ENCODE measurements at places on chromosomes 11 and 22. TPM values are rescaled to one million over a fixed set of nuclear protein-coding genes. Genes with fewer than 3 reads are reported as not detected.

GRCh38 chr22:42170946-42171345 lies 40.3 kb upstream of the CYP2D6 start:
- H3K27me3 ChIP-seq: no peaks in the 10 kb centered on the region
- peaks cover 16% of the 10 kb centered on the region for H3K4me1 ChIP-seq
- DNase-seq: no peak
- H3K4me3 ChIP-seq: no peak overlapping the region
- H3K36me3 ChIP-seq: peaks cover 2% of the 10 kb centered on the region
- H3K27ac ChIP-seq: no peak overlapping the region

- H3K4me1 ChIP-seq: no peaks in the 10 kb centered on the region
- DNase-seq: no peak
- H3K4me3 ChIP-seq: no peak overlapping the region
- no peak overlapping the region for H3K27ac ChIP-seq
- H3K27me3 ChIP-seq: no peaks in the 10 kb centered on the region
These were observed 47.0 kb downstream of the LDLRAD3 start for GRCh38 chr11:35990816-35991215.

GRCh38 chr11:44626645-44627044 lies 61.2 kb downstream of the CD82 start:
- DNase-seq: no peak
- no peak overlapping the region for H3K4me3 ChIP-seq
- H3K27me3 ChIP-seq: no peaks in the 10 kb centered on the region
- peaks cover 13% of the 10 kb centered on the region for H3K4me1 ChIP-seq
- no peak overlapping the region for H3K27ac ChIP-seq

- DNase-seq: no peak
- no peaks in the 10 kb centered on the region for H3K36me3 ChIP-seq
- H3K27me3 ChIP-seq: no peaks in the 10 kb centered on the region
These were observed 17.4 kb upstream of the CREB3L1 start for GRCh38 chr11:46259971-46260560.

GRCh38 chr11:37967635-37968034 lies 1369.6 kb upstream of the RAG2 start:
- H3K4me1 ChIP-seq: peaks cover 4% of the 10 kb centered on the region
- no peak overlapping the region for H3K4me3 ChIP-seq
- DNase-seq: no peak

Gene OR8G5
- total RNA-seq: not detected

Gene PGR
- 2.3 TPM for total RNA-seq

GRCh38 chr11:33060271-33060670 lies 20.9 kb downstream of the TCP11L1 start:
- no peaks in the 10 kb centered on the region for H3K4me1 ChIP-seq
- DNase-seq: no peak
- H3K27ac ChIP-seq: no peak overlapping the region
- H3K36me3 ChIP-seq: peaks cover 14% of the 10 kb centered on the region

Gene SCN2B
- total RNA-seq: not detected

GRCh38 chr22:17063411-17064106 lies 21.2 kb upstream of the IL17RA start:
- H3K27me3 ChIP-seq: no peaks in the 10 kb centered on the region
- H3K4me3 ChIP-seq: no peak overlapping the region
- no peak overlapping the region for H3K27ac ChIP-seq
- no peaks in the 10 kb centered on the region for H3K4me1 ChIP-seq
- no peaks in the 10 kb centered on the region for H3K36me3 ChIP-seq
- peak; percentile 38 for DNase-seq

- H3K4me1 ChIP-seq: peaks cover 9% of the 10 kb centered on the region
- H3K4me3 ChIP-seq: no peak overlapping the region
- no peak overlapping the region for H3K27ac ChIP-seq
- no peak for DNase-seq
These were observed 22.4 kb upstream of the RDX start for GRCh38 chr11:110318638-110319404.

Gene BDNF
- not detected for total RNA-seq

Gene MRPL17
- total RNA-seq: 19.4 TPM

- no peak for DNase-seq
- H3K4me1 ChIP-seq: no peaks in the 10 kb centered on the region
- no peaks in the 10 kb centered on the region for H3K36me3 ChIP-seq
- H3K27ac ChIP-seq: no peak overlapping the region
- no peak overlapping the region for H3K4me3 ChIP-seq
- no peaks in the 10 kb centered on the region for H3K27me3 ChIP-seq
These were observed 58.7 kb downstream of the CHST1 start for GRCh38 chr11:45606514-45607281.

DNA sequence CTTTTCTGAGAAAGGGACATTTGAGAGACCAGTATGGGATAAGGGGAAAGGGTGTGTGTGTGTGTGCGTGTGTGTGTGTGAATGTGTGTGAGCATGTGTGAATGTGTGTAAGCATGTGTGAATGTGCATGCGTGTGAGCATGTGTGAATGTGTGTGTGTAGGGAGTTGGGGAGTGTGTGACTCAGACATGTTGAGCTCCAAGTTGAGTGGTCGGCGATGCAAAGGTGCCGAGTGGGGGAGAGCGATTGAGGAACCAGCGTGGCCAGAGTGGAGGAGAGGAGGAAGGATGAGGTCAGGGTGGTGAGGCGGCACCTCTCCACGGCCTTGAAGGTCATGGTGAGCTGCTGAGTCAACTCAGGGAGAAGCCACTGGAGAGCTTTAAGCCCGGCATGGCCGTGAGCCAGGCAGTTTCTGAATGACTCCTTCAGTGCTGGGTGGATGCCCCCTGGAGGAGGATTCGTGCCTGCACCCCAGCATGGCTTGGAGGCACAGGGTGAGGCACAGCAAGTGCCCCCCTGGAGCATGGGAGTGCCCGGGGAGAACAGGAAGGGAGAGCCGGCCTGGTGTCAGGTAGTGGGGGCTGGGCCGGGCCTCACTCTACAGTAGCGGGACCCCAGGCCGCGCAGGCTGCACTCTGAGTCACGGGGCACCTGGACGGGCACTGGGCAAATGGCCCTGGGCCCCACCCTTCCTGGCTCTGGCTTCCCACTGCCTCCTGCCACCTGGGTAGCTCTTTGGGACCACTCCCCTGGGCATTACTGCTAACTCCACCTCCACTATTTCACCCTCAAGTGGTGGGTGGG lies 8.2 kb upstream of the CCDC88B start:
- H3K4me1 ChIP-seq: peaks cover 29% of the 10 kb centered on the region
- H3K27ac ChIP-seq: peak overlapping the region; percentile 11
- no peaks in the 10 kb centered on the region for H3K36me3 ChIP-seq
- no peaks in the 10 kb centered on the region for H3K27me3 ChIP-seq

GRCh38 chr11:132898021-132898420 lies 634.3 kb downstream of the OPCML start:
- no peak overlapping the region for H3K27ac ChIP-seq
- H3K4me1 ChIP-seq: no peaks in the 10 kb centered on the region
- no peaks in the 10 kb centered on the region for H3K27me3 ChIP-seq
- no peaks in the 10 kb centered on the region for H3K36me3 ChIP-seq
- no peak for DNase-seq

Gene DLG2
- 6.0 TPM for total RNA-seq

- no peak overlapping the region for H3K27ac ChIP-seq
- H3K36me3 ChIP-seq: no peaks in the 10 kb centered on the region
- H3K4me3 ChIP-seq: no peak overlapping the region
- no peak for DNase-seq
These were observed 6.7 kb upstream of the GSTP1 start for GRCh38 chr11:67576735-67577475.

GRCh38 chr11:120182372-120182771 lies 28.5 kb upstream of the OAF start:
- no peaks in the 10 kb centered on the region for H3K27me3 ChIP-seq
- no peak for DNase-seq
- H3K36me3 ChIP-seq: no peaks in the 10 kb centered on the region
- no peak overlapping the region for H3K4me3 ChIP-seq
- peak overlapping the region; percentile 94 for H3K27ac ChIP-seq

DNA sequence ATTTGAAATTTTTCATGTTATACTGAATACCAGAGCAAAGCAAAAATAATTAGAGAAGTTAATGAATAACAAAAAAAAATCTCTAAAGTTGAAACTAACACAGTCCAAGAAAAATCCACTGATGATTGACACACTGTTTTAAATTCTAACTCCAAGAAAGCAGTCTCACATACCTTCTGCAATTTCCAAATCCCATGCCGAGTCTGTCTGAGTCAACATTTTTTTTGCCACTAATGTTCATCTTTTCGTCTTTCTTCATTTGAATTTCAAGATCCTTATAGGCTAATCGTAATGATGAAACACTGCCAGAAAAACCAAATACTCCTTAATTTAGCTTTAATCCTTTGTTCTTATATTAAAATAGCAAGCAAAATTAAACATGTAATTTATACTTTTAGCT lies 39.5 kb downstream of the ARFGAP3 start:
- no peaks in the 10 kb centered on the region for H3K27me3 ChIP-seq
- H3K27ac ChIP-seq: no peak overlapping the region
- no peak overlapping the region for H3K4me3 ChIP-seq
- no peak for DNase-seq
- peaks cover 34% of the 10 kb centered on the region for H3K4me1 ChIP-seq

GRCh38 chr11:73266646-73267020 lies 5.5 kb upstream of the P2RY6 start:
- no peak overlapping the region for H3K4me3 ChIP-seq
- H3K4me1 ChIP-seq: peaks cover 5% of the 10 kb centered on the region
- DNase-seq: no peak

Gene DTX4
- 9.6 TPM for total RNA-seq
